Motor neuron (in vitro differentiated cells): ENCODE measurements at places on chromosomes 6 and 20.

DNA sequence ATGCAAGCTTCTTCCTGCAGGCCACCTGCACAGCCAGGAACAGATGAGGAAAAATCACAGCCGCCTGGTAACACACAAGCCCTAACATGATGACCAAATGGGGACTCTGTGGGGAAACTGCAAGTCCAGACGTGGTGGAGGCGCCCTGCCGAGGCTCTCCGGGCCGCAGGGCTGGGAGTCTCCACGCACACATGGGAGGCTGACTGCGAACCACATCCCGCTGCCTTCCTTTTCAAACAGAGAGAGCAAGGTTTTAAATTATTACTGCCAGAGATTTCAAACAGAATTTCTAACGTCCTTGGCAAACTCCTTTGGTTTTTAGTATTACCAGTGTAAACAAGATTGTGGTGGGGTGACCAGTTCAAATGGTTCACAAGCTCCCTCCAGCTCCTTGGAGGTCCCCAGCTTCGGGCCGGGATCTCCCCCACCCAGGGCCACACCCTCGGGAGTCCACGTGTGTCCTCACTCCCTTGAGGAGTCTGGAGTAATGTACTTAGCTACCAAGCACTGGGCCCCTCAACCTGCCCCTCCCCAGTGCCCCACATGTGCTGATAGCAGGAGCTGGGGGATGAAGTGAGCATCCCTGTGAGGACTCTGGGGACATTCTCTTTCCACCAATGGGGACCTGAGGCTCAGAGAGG is 252.7 kb downstream of the TAF4 start:
- peak; percentile 38 for ATAC-seq

- ATAC-seq, result peak; percentile 63
These were observed 55.6 kb upstream of the CARMIL1 start for GRCh38 chr6:25223490-25223991.

GRCh38 chr6:152206072-152206818 is 398.8 kb downstream of the ESR1 start:
- ATAC-seq, result no peak

DNA sequence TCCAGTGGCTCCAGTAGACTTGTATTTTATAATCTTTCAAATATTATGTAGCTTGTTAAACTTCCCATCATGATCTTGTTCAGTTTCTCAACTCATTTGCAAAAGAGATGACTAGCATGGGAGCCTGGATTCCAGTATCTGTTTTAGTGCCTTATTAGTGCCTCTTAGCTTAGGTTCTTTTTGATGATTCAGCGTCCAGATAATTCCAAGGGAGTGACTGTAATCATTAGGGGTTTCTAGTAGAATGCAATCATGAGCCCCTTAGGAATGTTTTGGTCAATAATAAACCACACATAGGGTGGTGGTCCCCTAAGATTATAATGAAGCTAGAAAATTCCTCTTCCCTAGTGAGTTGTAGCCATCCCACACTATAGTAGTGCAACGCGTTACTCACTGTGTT is 7.0 kb downstream of the CD2AP start:
- no peak for ATAC-seq

DNA sequence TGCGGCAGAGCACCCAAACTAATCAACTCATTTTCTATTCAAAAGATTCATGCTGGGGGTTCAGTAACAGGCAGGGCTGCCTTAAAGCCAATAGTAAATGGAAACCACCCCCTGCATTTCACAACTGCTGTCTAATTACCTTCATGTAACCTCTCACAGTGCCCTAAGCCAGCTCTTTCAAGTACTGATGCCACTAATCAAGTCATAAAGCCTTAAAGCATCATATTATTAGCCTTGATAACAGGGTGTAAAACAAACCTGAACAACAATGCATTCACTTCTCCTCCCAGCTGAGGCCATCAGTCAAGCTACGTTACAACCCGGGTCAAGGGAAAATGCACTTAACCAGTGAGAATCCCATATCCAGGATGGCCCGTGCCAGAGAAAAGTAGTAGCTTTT is 33.0 kb downstream of the TRERF1 start:
- ATAC-seq, result no peak

DNA sequence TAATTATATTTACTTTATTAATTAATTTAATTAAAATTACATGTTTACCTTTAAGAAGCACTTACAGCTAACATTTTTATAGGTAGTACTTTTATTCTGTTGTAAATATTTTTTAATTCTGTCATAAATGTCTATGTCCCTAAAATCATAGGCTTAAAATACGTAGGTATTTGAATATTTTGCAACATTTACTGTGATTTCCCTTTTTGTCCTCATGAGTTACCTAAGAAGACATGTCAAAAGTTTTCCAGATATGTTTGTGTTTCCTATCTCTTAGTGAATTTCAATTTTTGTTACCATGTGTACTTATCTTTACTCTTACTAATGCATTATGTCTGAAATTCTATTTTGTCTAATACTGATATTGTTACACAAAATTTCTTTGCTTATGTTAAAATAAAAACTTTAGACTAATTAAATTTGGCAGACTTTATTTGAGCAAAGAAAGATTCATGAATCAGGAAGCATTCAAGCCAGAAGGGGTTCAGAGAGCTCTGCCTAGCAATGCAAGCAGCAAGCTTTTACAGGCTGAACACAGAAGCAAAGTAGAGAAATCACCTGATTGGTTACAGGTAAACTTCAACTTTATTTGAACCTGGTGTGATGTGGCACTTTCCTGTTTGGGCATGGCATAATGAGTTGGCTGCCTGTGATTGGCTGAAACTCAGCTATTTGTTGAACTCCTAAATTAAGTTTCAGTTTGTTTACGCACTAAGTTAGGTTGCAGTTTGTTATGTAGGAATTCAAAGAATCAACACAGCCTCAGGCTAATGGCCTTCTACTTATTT is 123.2 kb upstream of the TMEM170B start:
- no peak for ATAC-seq

DNA sequence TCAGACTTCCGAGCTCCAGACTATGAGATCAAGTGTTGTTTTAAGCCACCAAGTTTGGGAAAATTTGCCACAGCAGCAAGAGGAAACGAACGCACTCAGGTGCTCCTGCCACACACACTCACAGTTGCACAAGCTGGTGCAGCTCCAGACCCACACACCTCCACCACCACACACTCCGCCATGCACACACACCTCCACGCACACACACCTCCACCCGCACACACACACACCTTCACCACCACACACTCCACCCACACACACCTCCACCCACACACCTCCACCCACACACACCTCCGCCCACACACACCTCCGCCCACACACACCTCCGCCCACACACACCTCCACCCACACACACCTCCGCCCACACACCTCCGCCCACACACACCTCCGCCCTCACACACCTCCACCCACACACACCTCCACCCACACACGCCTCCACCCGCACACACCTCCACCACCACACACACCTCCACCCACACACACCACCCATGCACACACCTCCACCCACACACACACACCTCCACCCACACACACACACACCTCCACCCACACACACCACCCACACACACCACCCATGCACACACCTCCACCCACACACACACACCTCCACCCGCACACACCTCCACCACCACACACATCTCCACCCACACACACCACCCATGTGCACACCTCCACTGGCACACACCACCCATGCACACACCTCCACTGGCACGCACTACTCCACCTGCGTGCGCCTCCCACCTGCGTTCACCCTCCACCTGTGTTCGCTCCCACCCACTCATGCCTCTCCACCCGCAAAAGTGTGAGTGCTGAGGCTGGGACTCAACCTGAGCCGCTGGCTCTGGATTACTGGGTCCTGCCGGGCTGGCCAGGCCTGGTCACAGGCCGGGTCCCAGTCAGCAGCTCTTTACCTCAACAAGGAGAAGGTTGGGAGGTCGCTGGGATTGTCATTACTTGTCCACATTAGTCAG is 175.6 kb downstream of the BMP7 start:
- ATAC-seq, result no peak

GRCh38 chr20:43857932-43858331 is 56.7 kb upstream of the TOX2 start:
- ATAC-seq, result no peak

DNA sequence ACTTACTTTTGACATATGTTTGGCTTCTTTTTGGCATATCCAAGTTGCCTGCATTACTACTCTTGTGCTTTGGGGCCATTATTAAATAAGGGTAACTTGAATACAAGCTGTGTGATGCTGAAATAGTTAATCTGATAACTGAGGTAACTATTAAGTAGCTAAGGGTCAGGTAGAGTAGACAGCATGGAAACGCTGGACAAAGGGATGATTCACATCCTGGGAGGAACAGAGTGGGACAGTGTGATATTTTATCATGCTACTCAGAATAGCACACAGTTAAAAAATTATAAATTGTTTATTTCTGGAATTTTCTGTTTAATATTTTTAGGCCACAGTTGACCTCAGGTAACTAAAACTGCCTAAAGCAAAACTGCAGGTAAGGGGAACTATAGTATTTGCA is 483.9 kb downstream of the RFPL4B start:
- no peak for ATAC-seq

- ATAC-seq, result no peak
These were observed 38.5 kb upstream of the OGFRL1 start for GRCh38 chr6:71250099-71250602.

DNA sequence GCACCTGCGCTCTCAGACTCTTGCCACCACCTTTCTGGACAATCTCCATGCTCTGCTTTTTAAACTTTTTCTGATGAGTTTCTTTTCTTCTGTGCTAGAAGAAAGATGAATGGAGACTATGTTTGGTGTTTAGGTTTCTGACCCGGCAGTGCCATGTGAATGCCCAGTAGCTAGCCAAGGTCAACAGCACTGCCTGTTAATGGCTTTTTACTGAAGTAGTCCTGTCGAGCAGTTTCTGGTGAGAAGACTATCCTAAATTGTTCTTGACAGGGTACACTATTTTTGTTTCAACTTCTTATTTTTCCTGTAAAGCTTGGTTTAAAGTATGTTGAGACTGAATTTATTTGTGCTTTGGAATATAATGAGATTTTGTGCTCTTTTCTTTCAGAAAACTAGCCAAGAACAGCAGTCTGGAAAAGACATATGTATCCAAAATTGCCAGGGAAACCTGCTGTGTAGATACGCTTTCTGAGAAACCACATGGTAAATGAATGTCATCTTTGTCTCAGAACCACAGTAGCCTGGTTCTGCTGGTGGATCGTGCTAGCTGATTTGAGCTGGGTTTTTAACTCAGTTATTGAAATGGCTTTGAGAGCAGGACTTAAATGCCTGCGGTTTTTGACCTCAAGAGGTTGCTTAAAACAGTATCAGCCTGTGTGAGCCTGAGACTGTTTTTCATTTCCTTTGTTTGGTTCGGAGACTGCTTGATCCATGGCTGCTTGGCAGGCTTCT is 48.1 kb downstream of the KCNS1 start:
- ATAC-seq, result no peak

DNA sequence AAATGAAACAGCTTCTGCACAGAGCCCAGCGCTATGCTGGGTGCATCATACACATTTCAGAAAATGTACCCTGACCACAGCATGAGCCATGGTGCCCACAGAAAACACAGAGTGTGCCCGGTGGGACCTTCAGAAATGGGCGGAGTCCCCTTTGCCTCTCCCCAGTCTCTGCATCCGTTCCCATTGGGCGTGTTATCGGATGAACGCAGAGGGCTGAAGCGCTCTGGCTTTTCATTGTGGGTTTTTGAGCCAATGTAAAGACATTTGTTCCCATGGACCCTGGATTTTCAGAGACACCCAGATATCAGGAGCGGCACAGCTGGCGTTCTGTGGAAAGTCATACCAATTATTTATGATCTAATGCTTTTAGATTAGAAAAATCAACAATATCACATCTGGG is 99.8 kb downstream of the DACT2 start:
- ATAC-seq, result no peak

- ATAC-seq, result no peak
These were observed 127.0 kb downstream of the PACRG start for GRCh38 chr6:162854734-162855191.

DNA sequence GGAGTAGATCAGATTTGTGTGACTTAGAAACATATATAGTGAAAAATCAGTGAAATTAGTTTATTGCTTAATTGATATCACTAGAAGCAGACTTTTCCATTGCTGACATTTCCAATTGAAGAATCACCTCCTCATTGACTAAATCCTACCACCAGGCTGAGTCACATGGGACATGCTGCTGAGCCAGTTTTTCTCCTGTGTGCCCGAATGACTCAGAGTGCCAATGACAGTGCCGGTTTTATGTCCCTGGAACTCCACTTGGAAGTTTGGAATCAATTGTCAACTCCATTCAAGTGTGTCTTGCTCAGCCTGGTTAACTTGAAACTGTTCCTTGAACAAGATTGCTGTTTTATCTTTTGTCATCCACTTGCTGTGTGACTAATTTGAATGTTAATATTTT is 316.1 kb upstream of the PRDM1 start:
- no peak for ATAC-seq

DNA sequence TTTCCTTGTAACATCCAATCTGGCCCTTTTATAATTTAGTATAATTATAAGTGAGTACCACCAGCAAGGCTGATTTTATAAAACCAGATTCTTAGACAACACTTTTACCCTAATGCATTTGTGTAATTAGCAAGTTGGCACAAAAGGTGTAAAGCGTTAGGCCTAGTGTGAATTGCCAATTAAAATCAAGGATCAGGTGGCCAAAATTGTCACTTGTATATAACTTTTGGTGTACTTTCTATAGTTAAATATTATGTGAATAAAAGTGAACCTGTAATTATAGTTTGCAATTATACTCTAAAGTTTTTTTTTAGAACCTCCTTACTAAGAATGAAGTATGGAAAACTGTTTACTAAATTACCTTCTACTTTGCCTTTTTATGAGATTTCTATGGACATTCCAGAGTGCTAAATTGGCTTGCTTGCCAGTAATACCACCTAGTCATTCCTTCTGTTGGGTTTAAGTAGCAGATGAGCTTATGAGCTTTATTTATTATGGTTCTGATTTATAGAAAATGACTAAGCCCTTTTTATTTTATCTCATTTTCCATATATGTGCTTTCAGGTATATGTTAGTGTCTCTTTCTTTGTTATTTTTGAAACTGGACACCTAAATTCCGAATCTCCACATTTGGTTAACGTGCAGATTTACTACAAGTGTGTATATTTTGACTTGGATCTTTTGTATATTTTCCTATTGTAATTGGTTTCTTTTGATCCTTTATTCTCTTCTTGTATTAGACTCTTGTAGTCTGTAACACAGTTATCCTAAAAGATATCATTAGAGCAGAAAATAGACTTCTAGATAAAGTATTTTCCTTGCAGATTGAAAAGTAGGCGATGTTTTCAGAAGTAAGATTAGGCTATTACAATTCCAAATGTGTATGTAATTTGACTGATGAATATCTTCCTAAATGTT is 3.9 kb downstream of the STXBP5 start:
- no peak for ATAC-seq
